ENCODE measurements at places on chromosomes 5 and 9.

DNA sequence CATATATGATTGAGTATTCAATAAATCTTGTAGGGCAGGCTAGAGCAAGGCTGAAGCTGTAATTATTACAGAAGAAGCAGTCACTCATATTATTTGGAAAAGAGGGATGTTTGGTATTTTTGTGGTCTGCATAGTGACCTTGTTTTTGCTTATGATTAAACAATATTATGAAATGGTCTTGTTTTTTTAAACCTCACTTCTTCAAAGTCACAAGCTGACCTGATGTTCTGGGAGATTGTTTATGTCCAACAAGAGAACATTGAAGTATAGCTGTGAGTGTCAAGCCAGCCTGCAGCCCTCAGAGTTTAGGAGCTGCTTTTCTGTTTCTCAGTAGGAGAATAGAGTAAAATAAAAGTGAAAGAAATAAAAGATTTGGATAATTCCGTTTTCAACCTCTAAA is 342.2 kb downstream of the LRRC70 start:
- no peak for DNase-seq

- no peak for DNase-seq
These were observed 2.1 kb upstream of the SH3GLB2 start for GRCh38 chr9:129030191-129030590.

GRCh38 chr9:35518225-35518821 is 28.4 kb downstream of the RUSC2 start:
- no peak for DNase-seq

GRCh38 chr5:41835645-41836044 is 34.6 kb downstream of the OXCT1 start:
- DNase-seq, result no peak

DNA sequence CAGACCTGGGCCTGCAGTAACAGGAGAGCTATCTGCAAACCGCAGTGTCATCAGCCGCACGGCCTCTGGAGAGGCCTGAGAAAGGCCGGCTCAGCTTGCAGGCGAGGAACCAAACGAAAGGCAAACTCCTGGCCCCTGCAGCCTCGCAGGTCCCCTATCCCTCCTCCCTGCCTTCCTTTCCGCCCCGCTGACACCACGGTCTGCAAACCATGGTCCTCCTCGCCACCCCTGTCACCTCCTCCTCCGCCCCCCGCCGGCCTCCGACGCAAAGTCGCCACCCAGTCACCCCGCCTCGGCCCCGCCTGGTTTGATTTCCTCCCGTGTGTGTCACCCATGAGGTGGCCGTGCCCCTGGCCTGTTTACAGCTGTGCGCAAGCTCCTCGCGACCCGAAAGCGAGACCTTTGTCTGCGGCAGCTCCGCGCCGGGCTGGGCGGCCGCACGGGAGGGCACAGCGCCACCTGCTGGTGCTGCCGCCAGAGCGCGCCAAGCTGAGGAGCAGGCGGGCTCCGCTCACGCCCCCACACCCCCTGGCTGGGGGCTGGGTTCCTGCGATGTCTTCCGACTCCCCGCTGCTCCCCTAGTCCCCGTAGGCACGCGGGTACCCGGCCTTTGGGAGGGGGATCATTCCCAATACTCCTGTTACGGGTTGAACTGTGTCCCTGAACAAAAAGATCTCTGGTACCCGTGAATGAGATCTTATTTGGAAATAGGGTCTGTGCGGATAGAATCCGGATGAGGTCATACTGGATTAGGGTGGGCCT is 19.4 kb downstream of the GBGT1 start:
- DNase-seq, result peak; percentile 87

Measured in stimulated activated CD4-positive, alpha-beta T cell treated with anti-CD3 and anti-CD28 coated beads, Interleukin-1b, Interleukin-23, amount 100 ng/mL, for 4 hours (primary cell).